BE2C (cell line): ENCODE measurements at places on chromosomes 5 and 9.

DNA sequence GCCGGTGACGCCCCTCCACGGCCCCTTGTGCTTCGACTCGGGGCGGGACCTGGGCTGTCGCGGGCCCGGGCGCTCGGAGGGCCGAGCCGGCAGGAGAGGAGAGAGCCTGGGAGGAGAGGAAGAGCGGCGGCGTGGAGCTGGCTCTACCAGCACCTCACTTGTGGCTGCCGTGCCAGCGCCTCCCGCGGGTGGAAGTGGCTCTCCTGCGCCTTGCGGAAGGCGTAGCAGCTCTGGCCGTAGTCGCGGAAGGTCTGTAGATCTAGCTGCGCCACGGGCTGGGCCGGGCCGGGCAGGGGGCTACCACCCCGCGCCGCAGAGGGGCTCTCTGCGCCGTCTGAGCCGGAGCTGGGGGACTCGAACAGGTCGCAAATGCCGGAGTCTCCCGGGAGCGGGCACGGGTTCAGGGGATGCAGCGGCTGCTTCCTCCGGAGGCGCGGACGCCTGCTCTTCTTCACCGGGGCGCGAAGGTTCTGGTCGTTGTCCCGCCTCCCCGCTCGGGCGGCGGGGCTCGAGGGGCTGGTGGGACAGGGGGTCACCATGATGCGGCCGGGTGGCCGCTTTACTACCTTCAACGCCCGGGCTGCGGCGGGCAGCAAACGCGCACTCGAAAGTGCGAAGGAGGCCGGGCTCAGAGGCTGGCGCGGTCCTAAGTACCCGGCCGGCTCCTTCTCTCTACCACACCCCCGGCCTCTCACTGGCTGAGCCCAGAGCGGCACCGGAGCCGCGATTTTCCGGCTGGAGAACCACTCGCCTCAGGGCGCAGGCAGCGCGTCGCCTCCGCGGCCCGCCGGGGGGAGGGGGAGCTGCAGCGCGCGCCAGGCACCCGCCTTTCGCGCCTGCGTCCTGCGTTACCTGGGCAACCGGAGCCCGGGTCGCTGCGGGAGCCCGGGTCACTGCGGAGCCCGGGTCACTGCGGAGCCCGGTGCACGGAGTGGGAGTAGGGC, at the start of gene CCNO:
Gene CCNO (minus strand): TSS at position 624 of the 944 bp plus-strand sequence. CDS start 85 bp downstream, at position 539.
- DNase-seq: peak; percentile 81

GRCh38 chr9:108205276-108205675, 650.5 kb downstream of the ACTL7B start:
- no peak for DNase-seq

DNA sequence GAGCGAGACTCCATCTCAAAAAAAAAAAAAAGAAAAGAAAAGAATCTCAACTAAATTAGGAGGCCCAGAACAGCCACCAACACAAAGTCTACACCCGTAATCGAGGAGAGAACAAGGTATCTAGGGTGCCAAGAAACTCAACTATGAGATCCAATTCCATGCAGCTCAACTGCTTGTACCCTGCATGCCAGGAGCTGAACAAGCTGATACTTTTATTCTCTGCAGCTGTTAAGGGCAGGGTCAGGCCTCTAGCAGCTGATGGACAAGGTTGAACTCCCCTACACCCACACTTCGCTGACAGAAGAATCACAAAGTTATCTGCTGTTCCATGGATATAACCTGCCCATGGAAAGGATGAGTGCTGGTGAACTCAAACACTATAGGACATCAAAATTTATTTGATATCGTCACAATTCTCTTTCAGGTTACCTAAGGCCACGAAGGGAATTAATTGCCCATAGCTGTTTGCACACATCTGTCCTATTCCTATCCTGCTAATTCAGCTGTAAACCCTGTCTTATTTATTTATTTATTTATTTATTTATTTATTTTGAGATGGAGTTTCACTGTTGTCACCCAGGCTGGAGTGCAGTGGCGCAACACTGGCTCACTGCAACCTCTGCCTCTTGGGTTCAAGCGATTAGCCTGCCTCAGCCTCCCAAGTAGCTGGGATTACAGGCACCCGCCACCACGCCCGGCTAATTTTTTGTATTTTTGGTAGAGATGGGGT, 20.7 kb downstream of the UBAP2 start:
- DNase-seq: no peak

DNA sequence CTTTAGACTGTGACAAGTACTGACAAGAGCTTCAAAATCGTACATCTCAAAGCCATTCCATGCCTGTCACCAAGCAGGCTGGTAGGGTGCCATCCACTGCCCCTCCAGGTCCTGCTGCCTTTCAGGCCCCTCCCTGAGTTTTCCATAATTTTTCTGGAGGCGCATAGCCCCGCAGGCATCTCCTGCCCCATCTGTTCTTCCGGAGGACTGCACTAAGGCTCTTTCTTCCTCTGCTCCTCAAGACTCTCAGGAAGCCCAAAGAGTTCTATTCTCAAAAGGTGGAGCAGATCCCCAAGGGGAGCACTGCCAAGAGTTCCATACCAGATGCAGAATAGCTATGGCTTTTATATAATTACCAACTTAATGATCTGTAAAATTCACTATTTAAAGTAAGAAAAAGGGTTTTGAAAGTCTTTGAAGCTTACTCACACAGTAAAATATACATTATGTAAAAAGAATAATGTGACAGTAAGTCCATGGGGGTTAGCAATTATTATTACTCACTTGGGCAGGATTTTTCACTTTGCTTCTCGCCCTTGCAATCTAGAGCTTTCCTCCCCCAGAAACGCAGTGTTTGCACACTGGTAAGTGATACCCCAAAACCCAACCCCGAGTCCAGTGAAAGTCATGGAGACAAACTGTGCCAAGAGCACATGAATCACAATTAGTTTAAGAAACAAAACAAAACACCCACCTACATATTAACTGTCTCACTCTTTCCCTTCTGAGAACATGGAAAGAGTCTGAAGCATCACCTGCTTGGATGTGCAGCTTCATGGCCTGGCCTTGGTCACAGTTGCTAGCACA, 114.1 kb upstream of the DAPK1 start:
- DNase-seq: no peak

DNA sequence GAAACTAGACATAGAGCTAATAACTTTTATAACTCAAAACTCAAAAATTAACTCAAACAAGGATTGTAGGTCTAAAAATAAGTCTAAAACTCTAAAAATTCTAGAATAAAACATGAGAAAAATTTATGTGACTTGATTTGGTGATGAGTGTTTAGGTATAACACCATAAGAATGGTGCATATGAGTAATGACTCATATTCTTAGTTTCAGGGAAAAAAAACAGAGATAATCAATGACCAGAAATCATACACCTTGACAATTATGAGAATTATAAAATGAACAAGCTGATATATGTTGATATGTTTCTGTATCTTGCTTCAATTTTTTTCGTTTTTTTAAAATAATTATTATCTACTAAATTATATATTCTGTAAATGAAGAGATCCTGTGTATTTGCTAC, 541.2 kb downstream of the PTPRD start:
- no peak for DNase-seq

GRCh38 chr5:135441350-135441831, 5.8 kb downstream of the DCANP1 start:
- no peak for DNase-seq

GRCh38 chr5:431001-431710, 11.8 kb upstream of the EXOC3 start:
- DNase-seq: peak; percentile 82

DNA sequence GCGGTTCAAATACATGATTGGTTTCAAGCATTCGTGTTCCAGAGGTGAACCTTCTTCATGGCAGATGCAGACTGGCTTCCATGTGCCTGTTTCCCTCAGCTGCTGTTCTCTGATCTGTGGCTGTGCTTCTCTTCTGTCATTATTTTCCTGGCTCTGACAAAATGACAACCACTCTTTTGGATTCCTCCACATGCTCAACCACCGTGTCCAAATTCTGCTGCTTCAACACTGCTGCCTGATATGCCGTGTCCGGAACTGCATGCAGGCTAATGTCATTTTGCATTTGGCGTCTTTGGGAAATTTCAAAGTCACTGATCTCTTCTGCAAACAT, 368.7 kb upstream of the ZNF608 start:
- no peak for DNase-seq

GRCh38 chr5:137960141-137960540, 70.9 kb downstream of the PKD2L2 start:
- no peak for DNase-seq

DNA sequence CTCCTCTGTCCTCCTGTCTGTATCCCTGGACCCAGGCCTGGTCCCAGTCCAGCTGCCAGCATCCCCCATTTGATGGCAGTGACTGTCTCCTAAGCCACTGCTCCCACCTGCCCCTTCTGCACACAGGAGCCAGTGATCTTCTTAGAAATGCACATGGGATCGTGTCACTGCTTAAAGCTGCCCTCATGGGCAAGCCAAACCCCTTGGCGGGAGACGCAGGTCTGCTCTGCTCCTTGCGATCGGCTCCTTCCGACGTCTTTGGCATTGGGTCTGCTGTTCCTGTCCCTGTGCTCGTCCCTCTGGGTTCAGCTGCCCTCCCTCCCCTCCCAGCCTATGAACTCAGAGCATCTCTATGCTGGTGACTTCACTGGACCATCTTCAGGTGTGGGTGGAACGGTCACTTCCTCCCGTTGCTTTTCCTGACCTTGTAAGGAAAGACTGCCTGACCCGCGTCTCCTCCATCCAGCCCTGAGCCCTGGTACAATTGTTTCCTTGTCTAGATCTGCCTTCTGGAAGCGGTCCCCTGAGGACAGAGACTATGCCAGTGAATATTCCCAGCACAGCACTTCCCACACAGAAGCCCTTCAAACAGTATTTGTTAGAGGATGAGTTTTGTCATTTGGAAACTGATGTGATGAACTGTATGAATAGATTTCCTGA, 116.5 kb downstream of the ZNF354C start:
- no peak for DNase-seq

DNA sequence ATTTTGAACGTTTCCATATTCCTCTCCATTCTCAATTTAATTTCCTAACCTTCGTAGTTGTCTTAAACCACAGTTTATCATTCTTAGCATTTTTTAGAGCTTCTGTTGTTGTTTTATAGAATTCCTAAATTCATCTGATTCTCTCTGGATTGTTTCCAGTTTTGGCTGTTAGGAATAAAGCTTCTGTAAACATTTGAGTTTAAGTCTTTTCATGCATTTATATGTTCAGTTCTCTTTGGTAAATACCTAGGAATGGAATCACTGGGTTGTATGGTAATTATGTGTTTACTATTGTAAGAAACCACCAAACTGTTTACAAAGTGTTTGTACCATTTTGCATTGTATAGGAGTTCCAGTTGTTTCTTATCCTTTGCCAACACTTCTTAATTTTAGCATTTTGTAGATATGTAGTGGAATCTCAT, 29.7 kb downstream of the GPR21 start:
- DNase-seq: no peak

- DNase-seq: no peak
These were observed 5.5 kb downstream of the PRSS3 start for GRCh38 chr9:33800886-33801285.

- DNase-seq: no peak
These were observed 9.2 kb upstream of the TAF1L start for GRCh38 chr9:32644698-32645097.

GRCh38 chr5:1652873-1653697, 129.3 kb upstream of the LPCAT1 start:
- DNase-seq: no peak
